ENCODE measurements at places on chromosomes 2 and 18. TPM values are rescaled to one million over a fixed set of nuclear protein-coding genes. Genes with fewer than 3 reads are reported as not detected.

ALPG gene
- not detected for total RNA-seq

- no peaks in the 10 kb centered on the region for H3K4me1 ChIP-seq
- no peak for DNase-seq
- no peaks in the 10 kb centered on the region for H3K36me3 ChIP-seq
- no peak overlapping the region for H3K4me3 ChIP-seq
- no peaks in the 10 kb centered on the region for H3K27me3 ChIP-seq
- H3K27ac ChIP-seq, result no peak overlapping the region
Observed at GRCh38 chr2:83069724-83070123, 1389.4 kb downstream of the SUCLG1 start.

GRCh38 chr2:234100686-234101085 is 50.2 kb downstream of the SPP2 start:
- no peak overlapping the region for H3K27ac ChIP-seq
- peaks cover 24% of the 10 kb centered on the region for H3K4me1 ChIP-seq
- peaks cover 6% of the 10 kb centered on the region for H3K36me3 ChIP-seq
- no peak overlapping the region for H3K4me3 ChIP-seq
- DNase-seq, result no peak

DNA sequence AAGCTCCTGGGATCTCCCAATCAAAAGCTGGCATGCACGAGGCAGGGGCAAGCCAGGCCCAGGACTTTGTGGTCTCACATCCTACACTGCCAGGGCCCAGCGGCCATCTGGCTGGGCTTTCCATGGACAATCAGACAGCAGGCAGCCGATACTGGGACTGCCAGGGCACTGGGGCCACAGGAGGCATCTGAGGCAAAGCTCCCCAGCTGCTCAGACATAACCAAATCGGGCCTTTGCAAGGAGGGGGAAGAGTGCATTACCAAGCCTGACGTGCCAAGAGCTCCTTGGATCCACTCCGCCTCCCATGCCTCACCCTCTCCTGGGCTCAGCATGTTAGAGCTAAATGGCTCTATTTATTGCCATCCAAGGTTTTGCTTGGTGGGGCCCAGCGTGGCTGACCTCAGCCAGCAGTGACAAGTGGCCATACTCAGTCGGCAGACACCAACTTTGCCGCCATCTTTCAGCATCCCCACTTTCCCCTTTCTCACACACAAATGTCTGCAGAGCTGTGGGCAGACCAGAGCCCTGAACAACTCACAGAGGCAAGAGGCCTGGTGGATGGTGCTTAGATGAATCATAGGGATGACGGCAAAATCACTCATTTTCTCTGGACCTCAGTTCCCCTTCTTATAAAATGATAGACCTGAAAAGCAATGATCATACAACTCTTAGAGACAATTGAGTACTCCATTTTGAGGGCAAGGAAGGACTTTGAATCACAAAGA is 200.8 kb downstream of the TTC32 start:
- no peak overlapping the region for H3K27ac ChIP-seq
- no peaks in the 10 kb centered on the region for H3K36me3 ChIP-seq
- DNase-seq, result no peak
- no peak overlapping the region for H3K4me3 ChIP-seq
- H3K4me1 ChIP-seq, result no peaks in the 10 kb centered on the region
- H3K27me3 ChIP-seq, result peaks cover 3% of the 10 kb centered on the region

DPP10 gene
- total RNA-seq, result not detected

CXCR1 gene
- total RNA-seq, result 1.4 TPM

GRCh38 chr2:43642363-43642762 is 5.3 kb downstream of the PLEKHH2 start:
- no peak overlapping the region for H3K27ac ChIP-seq
- H3K27me3 ChIP-seq, result peaks cover 23% of the 10 kb centered on the region
- H3K36me3 ChIP-seq, result peaks cover 2% of the 10 kb centered on the region
- no peak overlapping the region for H3K4me3 ChIP-seq
- DNase-seq, result no peak
- peaks cover 6% of the 10 kb centered on the region for H3K4me1 ChIP-seq

TMEM169 gene
- 1.1 TPM for total RNA-seq

PSMD1 gene
- 89.1 TPM for total RNA-seq

DNA sequence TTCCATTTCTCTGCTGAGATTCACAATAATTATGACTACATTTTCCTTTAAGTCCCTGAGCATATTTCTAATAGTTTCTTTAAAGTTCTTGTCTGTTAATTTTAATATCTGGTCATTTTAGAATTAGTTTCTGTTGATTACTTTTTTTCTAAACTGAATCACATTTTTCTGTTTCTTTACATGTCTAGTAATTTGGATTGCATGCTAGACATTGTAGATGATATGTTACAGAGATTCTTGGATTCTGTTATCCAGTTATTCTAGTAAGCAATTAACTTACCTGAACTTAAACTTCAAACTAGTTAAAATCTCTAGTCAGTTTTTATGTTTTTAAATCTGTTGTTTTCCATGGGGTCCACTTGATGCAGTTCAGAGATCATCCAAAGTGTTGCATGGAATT is 214.0 kb downstream of the MYO1B start:
- no peak overlapping the region for H3K4me3 ChIP-seq
- H3K4me1 ChIP-seq, result no peaks in the 10 kb centered on the region
- no peak overlapping the region for H3K27ac ChIP-seq
- peaks cover 15% of the 10 kb centered on the region for H3K27me3 ChIP-seq
- no peak for DNase-seq
- no peaks in the 10 kb centered on the region for H3K36me3 ChIP-seq

All from activated CD8-positive, alpha-beta memory T cell treated with anti-CD3 and anti-CD28 coated beads, Interleukin-2, amount 10 ng/mL, durations not matched to agents 7 days and 5 days (primary cell).